ENCODE measurements at places on chromosomes 1 and 21.
A peak's percentile ranks its signal among the peaks of the same experiment; 100 is the strongest.

DNA sequence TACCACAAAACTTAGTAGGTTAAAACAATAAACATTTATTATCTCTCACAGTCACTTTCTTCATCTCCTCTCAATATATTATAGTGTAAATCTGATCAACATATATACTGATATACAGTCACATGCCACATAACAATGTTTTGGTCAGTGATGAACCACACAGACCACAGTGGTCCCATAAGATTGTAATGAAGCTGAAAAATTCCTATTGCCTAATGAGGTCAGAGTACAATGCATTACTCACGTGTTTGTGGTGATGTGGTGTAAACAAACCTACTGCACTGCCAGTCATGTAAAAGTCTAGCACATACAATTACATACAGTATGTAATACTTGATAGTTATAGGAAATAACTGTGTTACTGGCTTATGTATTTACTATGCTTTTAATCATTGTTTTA is 30.1 kb downstream of the OLFML3 start:
- DNase-seq = no peak

- DNase-seq = no peak
These were observed 4.1 kb downstream of the MOV10 start for GRCh38 chr1:112678605-112679004.

DNA sequence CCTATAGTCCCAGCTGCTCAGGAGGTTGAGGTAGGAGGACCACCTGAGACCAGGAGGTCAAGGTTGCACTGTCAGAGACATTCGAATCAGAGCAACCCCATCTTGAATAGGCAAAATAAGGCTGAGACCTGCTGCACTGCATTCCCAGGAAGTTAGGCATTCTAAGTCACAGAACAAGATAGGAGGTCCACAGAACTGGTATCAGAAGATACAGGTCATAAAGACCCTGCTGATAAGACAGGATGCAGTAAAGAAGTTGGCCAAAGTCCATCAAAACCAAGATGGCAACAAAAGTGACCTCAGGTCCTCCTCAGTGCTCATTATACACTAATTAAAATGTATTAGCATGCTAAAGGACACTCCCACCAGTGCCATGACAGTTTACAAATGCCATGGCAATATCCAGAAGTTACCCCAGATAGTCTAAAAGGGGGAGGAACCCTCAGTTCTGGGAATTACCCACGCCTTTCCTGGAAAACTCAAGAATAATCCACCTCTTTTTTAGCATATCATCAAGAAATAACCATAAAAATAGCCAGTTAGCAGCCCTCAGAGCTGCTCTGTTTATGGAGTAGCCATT is 65.2 kb upstream of the KLHDC7A start:
- DNase-seq = no peak

- peak; percentile 86 for DNase-seq
These were observed 38.8 kb upstream of the SRSF10 start for GRCh38 chr1:24018611-24019580.

DNA sequence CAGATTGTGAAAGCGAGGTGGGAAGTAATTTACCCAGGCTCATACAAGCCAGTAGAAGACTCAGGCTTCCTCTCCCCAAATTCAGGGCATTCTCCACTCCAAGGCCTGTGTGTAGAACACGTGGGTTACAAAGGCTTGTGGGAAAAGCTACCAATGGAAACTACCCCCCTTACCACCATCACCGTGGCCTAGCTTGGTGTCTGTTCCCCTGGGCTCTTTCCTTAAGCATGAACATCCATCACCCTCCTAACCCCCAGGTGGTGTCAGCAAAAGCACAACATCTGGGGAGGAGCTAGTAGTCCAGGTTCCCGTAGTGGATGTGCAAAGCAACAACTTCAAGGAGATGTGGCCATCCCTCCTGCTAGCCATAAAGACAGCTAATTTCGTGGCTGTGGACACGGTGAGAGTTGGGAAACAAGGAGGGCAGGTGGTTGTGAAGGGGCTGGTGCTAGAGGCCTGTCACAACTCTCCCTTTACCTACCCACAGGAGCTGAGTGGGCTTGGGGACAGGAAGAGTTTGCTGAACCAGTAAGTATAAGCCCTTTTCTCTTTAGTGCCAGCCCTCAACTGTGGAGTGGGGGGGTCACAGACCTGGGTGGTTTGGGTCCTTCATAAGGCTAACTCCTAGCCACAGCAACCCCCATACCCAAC is 701 bp upstream of the MUTYH start:
- no peak for DNase-seq

DNA sequence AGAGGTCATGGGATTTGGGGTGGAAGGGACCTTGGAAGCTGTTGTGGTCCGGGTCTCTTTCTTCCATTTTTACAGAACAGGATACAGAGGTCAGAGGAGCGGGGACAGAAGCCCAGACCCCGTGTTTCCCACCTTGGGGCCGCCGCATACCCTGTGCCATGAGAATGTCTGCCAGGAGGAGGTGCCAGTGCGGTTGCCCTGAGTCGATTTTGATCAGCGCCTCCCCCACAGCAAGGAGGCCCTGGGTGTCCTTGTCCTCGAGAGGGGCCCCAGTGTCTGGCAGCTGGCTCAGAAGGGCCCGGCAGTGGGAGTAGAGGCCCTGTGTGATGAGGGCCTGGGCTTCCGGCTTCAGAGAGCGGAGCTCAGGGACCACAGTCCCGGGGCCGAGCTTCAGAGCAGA is 12.3 kb upstream of the MMEL1 start:
- no peak for DNase-seq
